ENCODE measurements at places on chromosomes 7 and 10.

GRCh38 chr10:75935650-75936400 is 504.4 kb downstream of the LRMDA start:
- no peak for DNase-seq

- no peak for DNase-seq
Observed at GRCh38 chr7:33750177-33750576, 155.2 kb upstream of the BMPER start.

GRCh38 chr10:18364987-18365775 is 225.0 kb downstream of the CACNB2 start:
- no peak for DNase-seq

- no peak for DNase-seq
Observed at GRCh38 chr10:128985036-128985435, 482.0 kb upstream of the MGMT start.

GRCh38 chr7:127888825-127889224 is 142.4 kb downstream of the LRRC4 start:
- no peak for DNase-seq

GRCh38 chr7:74400420-74401136 is 53.1 kb upstream of the GTF2IRD1 start:
- DNase-seq: no peak

DNA sequence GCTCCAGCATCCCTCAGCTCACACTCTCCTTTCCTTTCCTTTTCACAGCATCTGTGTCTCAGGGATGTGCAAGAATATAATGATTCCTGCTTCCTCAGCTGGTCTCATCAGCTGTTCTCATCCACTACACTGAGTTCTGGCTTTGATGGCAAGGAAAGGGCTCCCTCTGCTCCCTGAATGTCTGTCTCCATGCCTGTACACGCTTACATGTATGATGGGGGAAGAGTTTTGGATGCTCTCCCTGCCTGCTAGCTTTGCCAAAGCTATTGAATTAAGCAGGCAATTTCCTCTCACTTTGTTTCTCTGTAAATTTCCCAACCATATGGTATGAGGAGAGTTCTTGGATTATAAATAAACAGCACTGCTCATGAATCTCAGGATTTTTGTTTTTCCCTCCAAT is 254.5 kb downstream of the SORCS3 start:
- no peak for DNase-seq

GRCh38 chr7:98877692-98878364 is 504 bp upstream of the TRRAP start:
- DNase-seq: no peak

DNA sequence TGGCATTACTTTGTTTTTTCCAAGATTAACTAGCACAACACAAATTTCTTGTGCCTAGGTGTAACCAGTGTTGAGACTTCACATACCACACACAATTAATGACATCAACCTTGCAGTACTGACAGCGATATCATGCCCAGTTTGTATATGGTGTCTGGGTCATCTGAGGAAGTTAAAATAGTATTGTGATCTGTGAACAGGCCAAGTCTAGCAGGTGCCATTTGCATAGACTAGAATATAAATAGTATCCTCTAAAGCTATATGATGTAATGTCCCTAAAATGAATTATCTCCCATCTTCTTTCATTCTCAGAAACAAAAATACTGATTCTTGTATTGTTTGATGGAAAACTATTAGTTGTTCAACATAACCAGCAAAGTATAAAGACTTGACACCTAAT is 175.8 kb upstream of the KAT6B start:
- no peak for DNase-seq

GRCh38 chr7:78350391-78350790 is 551.8 kb downstream of the PHTF2 start:
- DNase-seq: no peak

Measured in central memory CD4-positive, alpha-beta T cell (primary cell).